ENCODE measurements at places on chromosomes 7 and 10. TPM values are rescaled to one million over a fixed set of nuclear protein-coding genes. Genes with fewer than 3 reads are reported as not detected.
A peak's percentile ranks its signal among the peaks of the same experiment; 100 is the strongest.

DNA sequence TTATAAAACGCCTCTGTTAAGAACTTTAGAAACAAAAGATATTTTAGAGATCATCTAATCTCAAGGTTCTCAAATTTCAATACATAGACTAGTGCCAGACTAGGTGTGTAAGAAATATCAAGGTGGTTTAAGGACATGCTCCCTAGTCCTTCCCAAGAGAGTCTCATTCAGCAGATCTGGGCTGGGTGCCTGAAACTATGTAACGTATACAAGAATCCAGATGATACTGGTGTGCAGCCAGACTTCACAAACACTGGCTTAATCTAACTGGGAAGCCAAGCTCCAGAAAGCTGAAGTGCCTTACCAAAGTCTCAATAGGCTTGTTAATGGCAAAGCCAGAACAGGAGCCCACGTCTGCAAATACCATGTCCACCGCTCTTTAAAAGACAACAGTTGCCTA lies 105.0 kb upstream of the AMPH start:
- no peak for DNase-seq

Gene RNF148
- 1.2 TPM for total RNA-seq

- DNase-seq: no peak
These were observed 152.6 kb downstream of the SLC16A9 start for GRCh38 chr10:59557052-59557451.

DNA sequence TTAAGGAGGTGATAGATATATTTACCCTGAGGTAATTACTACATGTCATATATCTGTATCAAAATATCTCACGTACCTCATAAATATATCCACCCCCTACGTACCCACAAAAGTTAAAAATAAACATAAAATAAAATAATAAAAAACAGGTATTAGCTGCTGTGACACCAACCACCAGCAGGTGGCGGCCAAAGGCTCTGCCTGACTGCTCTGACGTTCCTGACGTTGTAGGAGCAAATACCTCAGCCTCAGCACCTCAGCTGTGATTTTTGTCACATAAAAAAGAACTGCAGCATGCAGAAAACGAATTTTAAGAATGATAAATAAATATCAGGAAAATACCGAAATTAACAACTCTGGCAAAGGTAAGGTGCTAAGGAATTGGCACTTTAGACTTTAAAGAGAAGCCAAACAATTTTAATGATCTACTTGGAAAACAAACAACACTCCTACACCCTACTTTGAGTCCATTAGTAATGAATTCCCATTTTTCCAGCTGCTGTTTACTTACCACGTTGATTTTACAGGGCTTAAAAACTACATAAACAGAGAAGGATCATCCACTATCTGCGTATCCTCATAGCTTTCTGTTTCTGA lies 125.4 kb upstream of the TARP start:
- DNase-seq: no peak

Gene DKK1
- total RNA-seq: 11.4 TPM

Gene ACTL6B
- not detected for total RNA-seq

Gene KIF20B
- total RNA-seq: 2.5 TPM

- DNase-seq: no peak
These were observed 42.5 kb upstream of the KCNMA1 start for GRCh38 chr10:77680065-77680464.

DNA sequence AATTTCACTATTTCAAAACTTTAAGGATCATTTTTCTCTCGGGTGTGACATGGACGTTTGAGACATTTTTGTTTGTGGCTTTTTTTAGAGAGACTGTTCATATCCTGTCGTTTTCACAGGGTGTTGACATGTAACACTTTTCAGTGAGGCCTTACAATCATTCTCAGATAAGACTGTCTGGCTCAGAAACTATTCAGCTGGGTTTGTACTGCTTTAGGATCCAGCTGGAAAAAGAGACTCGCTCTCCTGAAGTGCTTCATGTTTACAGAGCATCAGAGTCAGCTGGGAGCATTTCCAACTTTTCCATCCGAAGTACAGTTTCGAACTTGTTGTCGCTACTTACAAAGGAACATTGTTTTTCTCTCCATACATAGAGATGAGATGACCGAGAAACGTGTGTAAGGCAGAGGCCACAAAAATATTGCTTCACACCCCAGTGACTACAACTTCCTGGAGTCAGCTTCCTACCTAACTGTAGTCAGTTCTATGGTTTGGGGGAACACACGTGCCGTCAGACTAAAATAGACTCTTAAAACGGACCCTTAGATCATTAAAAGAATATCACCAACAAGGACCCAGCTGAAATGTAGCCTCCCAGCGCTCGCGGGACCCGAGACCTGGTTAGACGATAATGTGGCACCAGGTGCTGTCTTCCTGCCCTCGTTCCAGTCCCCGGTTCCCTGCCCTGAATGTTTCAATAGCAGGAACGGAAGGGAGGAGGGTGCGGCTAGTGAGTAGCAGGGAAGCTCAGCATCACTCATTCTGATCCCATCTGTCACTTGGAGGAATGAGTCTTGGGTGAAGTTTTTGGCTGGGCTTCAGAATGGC lies 78.0 kb downstream of the MKI67 start:
- DNase-seq: no peak

Gene AASS
- total RNA-seq: 24.7 TPM

DNA sequence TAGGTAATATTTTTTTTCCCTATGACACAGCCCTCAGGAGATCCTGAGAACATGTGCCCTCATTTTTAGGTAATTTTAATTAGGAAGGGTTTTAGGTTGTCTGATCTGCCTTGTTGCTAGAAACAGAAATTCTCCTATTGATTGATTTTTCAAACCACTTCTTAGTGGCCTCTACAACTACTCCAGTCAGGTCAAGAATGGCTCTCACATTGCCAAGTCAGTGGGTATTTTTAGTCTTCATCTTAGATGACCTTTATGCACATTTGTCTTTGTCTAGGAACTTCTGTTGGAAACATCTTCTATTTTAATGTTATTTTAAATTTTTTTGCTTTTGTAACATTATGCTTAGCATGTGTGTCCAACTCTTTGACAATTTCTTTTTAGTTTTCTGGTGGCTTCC lies 162.3 kb downstream of the MLLT10 start:
- no peak for DNase-seq

- peak; percentile 84 for DNase-seq
These were observed 290.7 kb downstream of the KLF6 start for GRCh38 chr10:3494131-3494837.

- DNase-seq: no peak
These were observed 226.7 kb downstream of the EXOC4 start for GRCh38 chr7:133479456-133480065.

Gene TMEM176B
- total RNA-seq: 57.8 TPM

DNA sequence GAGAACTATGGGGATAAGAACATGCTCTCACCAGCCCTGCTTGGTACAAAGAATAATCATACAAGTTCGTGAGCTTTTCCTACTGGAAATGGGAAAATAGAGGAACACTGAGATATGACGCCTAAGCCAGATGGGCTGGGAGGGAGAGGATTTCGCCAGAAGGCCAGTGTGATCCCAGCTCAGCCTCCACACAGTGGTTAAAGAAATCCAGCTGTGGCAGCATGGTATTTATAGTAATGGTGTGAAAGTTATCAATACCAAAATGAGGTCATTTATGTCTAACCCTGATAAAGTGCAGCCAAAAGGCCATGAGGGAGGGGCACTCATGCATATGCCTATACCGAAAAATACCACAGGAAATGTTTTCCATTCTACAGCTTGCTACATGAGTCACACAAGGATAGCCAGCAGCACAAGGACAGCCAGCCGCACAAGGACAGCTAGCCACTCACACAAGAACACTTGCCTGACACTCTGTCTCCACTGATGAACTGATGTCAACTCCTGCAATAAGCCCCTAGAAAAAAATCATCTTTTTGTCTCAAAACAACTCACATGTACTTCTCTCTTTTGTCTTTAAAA lies 49.4 kb downstream of the FRMPD2 start:
- no peak for DNase-seq

GRCh38 chr7:1713502-1714484 lies 43.7 kb downstream of the ELFN1 start:
- DNase-seq: no peak

Gene AKR1C8
- total RNA-seq: 1.3 TPM

DNA sequence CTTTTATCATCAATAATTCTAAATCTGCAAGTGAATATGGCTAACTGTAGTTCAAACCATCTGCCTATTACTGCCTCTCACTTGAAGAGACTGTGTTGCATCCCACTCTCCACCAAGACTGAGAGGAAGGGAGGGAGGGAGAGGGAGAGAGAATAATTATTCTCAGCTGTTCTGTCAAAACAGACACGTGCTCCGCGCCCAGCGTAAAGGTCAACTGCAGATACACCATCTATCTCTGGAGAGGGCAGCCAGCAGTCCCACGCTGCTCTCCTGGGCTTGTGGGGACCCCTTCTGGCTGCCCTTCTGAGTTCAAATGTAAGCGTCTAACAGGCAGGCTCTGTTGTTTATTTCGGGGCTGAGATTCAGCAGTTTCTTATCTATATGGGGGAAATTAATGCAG lies 625.5 kb upstream of the GALNT17 start:
- DNase-seq: no peak

Gene CCL24
- not detected for total RNA-seq

DNA sequence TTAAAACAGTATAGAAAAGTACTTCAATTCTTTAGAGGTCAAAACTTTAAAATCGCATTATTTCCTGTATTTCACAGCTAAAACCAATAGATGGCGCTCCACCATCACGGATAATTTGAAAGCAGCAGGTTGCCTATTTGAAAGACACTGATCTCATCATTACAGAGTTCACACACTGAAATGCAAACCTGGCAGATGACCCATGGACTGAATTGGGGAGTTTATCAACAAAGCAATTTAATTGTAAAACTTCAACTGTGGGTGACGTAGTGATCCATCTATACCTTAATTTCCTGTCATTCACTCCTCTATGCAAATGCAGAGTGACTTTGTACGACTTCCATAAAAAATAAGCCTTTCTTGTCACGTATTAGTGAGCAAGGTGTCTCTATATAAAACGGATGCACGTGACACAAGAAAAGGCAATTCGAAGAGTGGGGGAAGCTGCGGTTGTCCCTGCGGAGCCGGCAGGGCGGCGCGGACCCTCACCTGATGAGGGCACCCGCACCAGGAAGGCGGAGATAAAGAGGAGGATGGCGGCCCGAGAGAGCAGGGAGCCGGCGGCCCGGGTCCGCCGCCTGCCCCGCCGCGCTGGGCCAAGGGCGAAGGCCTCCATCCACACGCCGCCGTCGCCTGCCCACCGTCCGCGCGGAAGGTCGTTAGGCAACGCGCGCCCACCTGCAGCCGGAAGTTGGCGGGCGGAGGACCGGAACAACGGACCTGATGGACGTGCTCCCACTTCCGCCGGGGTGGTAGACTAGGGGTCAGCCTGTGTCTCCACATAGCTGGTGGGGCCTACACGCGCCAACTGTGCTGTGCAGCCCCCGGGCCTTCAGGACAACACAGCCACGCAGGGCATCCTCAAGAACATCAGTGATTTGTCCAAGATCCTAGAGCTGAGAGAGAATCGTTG lies at the start of gene ZPBP:
ZPBP (minus strand) TSS at position 668 of the 913 bp plus-strand sequence; CDS start at position 616, 52 bp downstream.
- no peak for DNase-seq

Gene INTS1
- 56.3 TPM for total RNA-seq

- DNase-seq: no peak
These were observed 189.1 kb upstream of the ZMIZ1 start for GRCh38 chr10:78879621-78880020.

DNA sequence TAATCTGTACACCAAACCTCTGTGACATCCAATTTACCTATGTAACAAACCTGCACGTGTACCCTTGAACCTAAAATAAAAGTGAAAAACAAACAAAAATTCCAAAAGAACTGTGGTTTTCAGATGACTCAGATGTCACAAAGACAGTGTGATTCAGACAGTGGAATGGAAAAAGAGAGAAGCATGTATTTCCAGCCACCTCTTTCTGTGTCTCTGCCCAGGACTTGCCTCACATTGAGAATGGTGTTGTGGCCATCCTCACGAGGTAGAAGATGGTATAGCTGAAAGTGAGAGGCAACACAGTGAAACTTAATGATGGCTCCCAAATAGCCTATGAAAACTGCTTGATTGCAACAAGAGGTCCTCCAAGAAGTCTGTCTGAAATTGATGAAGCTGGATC lies 78.0 kb downstream of the ARL5B start:
- no peak for DNase-seq

- DNase-seq: no peak
These were observed 303.5 kb downstream of the SFMBT2 start for GRCh38 chr10:7107285-7107684.

DNA sequence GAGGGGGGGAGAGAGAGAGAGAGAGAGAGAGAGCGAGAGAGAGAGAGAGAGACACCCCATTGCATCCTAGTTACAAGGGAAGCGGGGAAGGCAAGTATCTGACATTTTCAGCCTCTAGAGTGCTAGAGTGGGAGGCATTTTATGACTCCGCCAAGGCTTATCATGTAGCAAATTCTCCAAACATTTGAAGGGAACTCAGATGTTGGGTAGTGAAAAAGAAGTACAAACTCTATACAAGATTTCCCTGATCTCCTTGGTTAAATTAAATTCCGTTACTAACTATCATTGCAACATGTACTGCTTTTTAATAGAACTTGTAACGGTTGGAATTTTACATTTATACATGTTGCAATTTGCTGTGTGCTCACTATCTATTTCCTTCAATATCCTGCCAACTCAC lies 83.4 kb upstream of the FAM3C start:
- no peak for DNase-seq

DNA sequence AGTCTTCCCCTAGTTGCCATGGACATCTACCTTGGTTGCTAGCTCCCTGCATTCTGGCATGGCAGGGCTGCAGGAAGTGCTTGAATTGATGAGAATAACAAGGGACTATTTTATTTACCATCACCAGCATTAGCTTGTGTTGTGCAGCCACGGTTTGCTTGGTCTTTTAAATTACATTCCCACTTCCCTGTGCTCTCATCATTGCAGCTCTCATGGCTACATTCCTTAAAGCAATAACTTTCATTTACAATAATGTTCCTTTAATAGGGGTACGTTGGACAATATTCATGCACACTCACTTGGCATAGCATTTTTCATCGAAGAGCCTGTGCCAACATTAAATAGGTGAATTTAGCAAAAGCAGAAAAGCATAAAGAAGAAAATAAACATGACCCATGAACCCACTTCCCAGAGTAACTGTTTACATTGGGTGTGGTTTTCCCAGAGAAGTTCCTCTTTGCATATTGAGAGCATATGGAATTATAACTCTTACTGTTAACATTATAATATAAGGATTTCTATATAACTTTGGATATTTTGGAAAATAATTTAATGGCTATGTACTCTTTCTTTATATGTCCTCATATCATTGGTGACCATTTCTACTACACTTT lies 113.2 kb upstream of the VWC2 start:
- no peak for DNase-seq

Gene CACUL1
- total RNA-seq: 54.8 TPM

Gene SPDYE2
- total RNA-seq: not detected

Gene AGMO
- 2.9 TPM for total RNA-seq

GRCh38 chr7:99525713-99526440 lies 21.4 kb downstream of the ZKSCAN5 start:
- DNase-seq: no peak

DNA sequence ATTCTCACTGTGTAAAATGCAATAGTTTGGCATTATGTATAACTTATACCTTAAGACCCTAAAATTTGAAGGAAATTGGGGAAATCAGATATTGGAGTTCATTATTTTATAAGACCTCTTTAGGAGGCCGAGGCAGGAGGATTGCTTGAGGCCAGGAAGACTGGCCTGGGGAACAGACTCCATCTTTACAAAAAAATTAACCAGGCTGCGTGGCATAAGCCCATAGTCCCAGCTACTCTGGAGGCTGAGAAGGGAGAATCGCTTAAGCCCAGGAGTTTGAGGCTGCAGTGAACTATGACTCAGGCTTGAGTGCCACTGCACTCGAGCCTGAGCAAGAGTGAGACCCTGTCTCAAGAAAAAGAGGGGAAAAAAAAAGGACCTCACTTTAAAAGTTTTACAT lies 14.0 kb upstream of the PBLD start:
- DNase-seq: no peak

Data from mesenteric fat pad (tissue), 1 donor.